Temporal lobe (tissue), 4 donors: ENCODE measurements at places on chromosomes 1 and 21. TPM values are rescaled to one million over a fixed set of nuclear protein-coding genes. Genes with fewer than 3 reads are reported as not detected.

Gene FAM229A
- 2.2 TPM for total RNA-seq

Gene GPR37L1
- total RNA-seq, result 1.2 TPM

Gene PLA2G2D
- not detected for total RNA-seq

Gene GBP5
- 0.25 TPM for total RNA-seq

Gene KRTAP10-1
- total RNA-seq, result not detected

Gene PTBP2
- total RNA-seq, result 215 TPM

Gene WDR64
- not detected for total RNA-seq

Gene FMN2
- total RNA-seq, result 64.4 TPM

Gene AQP10
- total RNA-seq, result not detected

Gene NCAM2
- 35.9 TPM for total RNA-seq

Gene OR2L5
- 0.25 TPM for total RNA-seq

Gene OR2AK2
- not detected for total RNA-seq

Gene ACOT11
- total RNA-seq, result 1.2 TPM

Gene RCC2
- 17.5 TPM for total RNA-seq

Gene LCE1D
- total RNA-seq, result not detected

Gene KIAA1614
- 3.0 TPM for total RNA-seq

Gene S1PR1
- 20.7 TPM for total RNA-seq

Gene FAM131C
- total RNA-seq, result 2.7 TPM

Gene PTAFR
- 0.74 TPM for total RNA-seq

Gene TLCD4
- total RNA-seq, result 9.1 TPM

Gene GLIS1
- not detected for total RNA-seq

Gene GPR161
- total RNA-seq, result 72.0 TPM

Gene SLC45A3
- total RNA-seq, result 1.2 TPM

Gene TINAGL1
- total RNA-seq, result 1.7 TPM

Gene LPAR3
- 0.74 TPM for total RNA-seq
